ENCODE measurements at places on chromosomes 4 and X. TPM values are rescaled to one million over a fixed set of nuclear protein-coding genes. Genes with fewer than 3 reads are reported as not detected.

- no peaks in the 10 kb centered on the region for H3K27me3 ChIP-seq
- H3K4me1 ChIP-seq = no peaks in the 10 kb centered on the region
- no peak for DNase-seq
These were observed 3.4 kb downstream of the AIFM1 start for GRCh38 chrX:130162094-130162735.

GRCh38 chr4:40305328-40306170 lies 29.6 kb upstream of the CHRNA9 start:
- no peaks in the 10 kb centered on the region for H3K27me3 ChIP-seq
- no peaks in the 10 kb centered on the region for H3K4me1 ChIP-seq
- no peak for DNase-seq
- no peak overlapping the region for H3K4me3 ChIP-seq
- H3K27ac ChIP-seq = no peak overlapping the region

Gene CSN1S1
- not detected for total RNA-seq

Gene TAF7L
- 0.33 TPM for total RNA-seq

DNA sequence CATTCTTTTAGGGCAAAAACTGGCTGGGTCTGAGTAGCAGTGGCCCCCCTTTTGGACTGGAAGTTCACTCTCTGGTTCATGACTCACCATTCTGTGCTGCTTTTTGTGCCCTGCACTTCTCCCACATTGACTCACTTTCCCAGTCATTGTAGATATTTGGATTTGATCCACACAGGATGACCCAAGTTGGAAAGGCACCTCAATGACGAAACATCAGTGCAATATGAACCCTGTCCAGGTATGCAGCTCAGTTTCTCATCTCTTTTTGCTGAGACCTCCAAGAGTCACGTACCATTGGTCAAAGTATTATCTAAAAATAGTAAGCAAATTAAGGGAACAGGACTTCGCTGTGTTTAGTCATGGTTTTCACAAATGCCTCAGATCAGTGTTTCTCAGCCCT lies 92.7 kb downstream of the CBLL2 start:
- no peak overlapping the region for H3K4me3 ChIP-seq
- no peaks in the 10 kb centered on the region for H3K36me3 ChIP-seq

Gene GLOD5
- total RNA-seq = not detected

- no peak for DNase-seq
- no peak overlapping the region for H3K4me3 ChIP-seq
- H3K27ac ChIP-seq = no peak overlapping the region
- H3K36me3 ChIP-seq = no peaks in the 10 kb centered on the region
These were observed 220.3 kb upstream of the SFRP2 start for GRCh38 chr4:154009191-154009590.

DNA sequence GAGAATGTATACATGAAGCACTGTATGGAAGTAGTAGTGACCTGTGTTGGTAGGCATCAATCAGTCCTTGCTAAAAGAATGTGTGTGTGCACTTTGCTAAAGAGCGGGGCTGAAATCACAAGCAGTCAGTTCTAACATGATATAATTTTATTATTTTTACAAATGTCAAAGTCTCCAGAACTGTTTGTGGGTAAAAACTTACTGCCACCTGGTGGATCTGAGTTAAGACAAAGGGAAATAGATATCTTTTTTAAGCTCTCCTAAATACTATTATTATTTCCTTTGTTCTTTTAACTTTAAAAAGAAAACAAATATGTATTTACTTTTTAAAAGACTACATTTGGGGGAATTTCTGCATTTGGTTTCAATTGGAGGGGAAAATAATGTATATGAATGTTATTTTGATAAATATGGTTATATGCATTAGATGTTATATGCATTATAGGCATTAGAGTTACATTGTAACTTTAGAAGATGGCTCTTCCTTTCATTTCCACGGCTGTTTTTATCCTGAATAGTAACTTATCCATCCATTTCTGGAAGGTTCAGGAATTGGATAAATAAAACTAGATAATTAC lies 7.8 kb upstream of the CLOCK start:
- no peaks in the 10 kb centered on the region for H3K36me3 ChIP-seq
- no peak overlapping the region for H3K4me3 ChIP-seq
- peaks cover under 1% of the 10 kb centered on the region for H3K4me1 ChIP-seq
- no peak overlapping the region for H3K27ac ChIP-seq
- peak; percentile 46 for DNase-seq
- no peaks in the 10 kb centered on the region for H3K27me3 ChIP-seq

DNA sequence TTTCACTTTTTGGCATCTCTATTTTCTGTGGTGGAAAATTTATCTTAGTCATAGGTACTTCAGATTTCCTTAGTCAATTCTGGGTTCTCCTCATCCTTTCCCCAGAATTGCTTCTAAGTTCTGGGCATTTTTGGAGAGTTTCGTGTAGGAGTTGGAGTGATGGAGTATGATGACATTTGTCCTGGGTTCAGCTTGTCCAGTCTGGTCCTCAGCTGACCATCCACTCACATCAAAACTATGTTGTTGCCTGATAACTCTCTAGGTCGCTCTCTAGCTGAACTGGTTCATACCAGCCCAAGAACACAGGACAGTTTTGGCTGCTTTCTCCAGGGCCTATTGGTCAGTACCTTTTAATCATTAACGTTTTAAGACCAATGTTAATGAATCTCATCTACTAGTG lies 13.2 kb downstream of the PTTG2 start:
- H3K27me3 ChIP-seq = no peaks in the 10 kb centered on the region
- no peak for DNase-seq
- H3K27ac ChIP-seq = no peak overlapping the region
- H3K4me1 ChIP-seq = peaks cover under 1% of the 10 kb centered on the region
- H3K36me3 ChIP-seq = no peaks in the 10 kb centered on the region
- no peak overlapping the region for H3K4me3 ChIP-seq

DNA sequence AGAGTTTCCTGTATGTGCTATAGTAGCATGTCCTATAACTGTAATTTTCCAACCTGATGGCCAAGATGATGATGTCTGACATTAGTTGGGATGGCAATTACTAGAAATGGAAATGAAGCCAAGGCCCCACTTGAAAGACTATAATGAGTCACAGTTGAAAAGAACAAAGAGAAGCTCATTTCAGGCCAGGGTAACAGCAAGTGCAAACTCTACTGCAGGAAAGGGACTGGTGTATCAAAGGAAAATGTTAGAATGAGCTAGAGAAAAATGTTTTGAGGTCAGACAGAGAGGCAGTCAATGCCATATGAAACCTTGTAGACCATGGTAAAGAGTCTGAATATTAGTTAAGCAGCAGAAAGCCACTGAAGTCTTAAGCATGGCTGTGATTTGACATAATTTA lies 146.2 kb upstream of the SH3RF1 start:
- no peak overlapping the region for H3K4me3 ChIP-seq
- DNase-seq = no peak
- H3K27me3 ChIP-seq = no peaks in the 10 kb centered on the region

- no peak overlapping the region for H3K4me3 ChIP-seq
- H3K27ac ChIP-seq = no peak overlapping the region
- DNase-seq = peak; percentile 22
- no peaks in the 10 kb centered on the region for H3K36me3 ChIP-seq
These were observed 141.4 kb downstream of the TLL1 start for GRCh38 chr4:166014411-166014810.

Gene DMRTC1
- not detected for total RNA-seq

Gene XAGE2
- total RNA-seq = not detected

DNA sequence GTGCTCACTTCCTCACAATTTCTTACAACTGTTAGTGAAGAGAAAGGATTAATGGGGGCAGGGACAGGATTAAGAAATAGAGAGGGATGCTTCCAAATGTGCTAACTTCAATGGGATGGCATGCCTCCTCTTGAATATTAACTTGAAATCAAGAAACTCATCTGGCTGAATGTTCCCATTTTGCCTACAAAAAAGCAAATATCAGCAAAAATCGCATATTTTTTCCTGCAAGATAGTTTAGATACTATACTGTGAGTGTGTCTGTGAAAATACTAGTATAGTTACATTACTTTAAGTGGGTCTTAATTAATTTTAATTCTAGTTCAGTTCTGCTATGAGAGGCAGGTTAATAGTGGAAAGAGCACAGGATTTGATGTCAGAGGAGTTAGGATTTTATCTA lies 4.9 kb downstream of the PAICS start:
- no peaks in the 10 kb centered on the region for H3K4me1 ChIP-seq
- no peaks in the 10 kb centered on the region for H3K27me3 ChIP-seq
- H3K4me3 ChIP-seq = no peak overlapping the region

Gene DHX15
- total RNA-seq = 105 TPM

- no peak overlapping the region for H3K27ac ChIP-seq
- H3K36me3 ChIP-seq = no peaks in the 10 kb centered on the region
- DNase-seq = no peak
- no peaks in the 10 kb centered on the region for H3K27me3 ChIP-seq
These were observed 179.6 kb downstream of the TMA16 start for GRCh38 chr4:163673848-163674697.

Gene PARM1
- total RNA-seq = 0.77 TPM

- H3K4me3 ChIP-seq = no peak overlapping the region
- H3K4me1 ChIP-seq = peaks cover 2% of the 10 kb centered on the region
- no peaks in the 10 kb centered on the region for H3K36me3 ChIP-seq
- H3K27ac ChIP-seq = no peak overlapping the region
These were observed 20.5 kb upstream of the ASB5 start for GRCh38 chr4:176289561-176289960.

Gene TLR2
- total RNA-seq = 0.77 TPM

- no peak overlapping the region for H3K27ac ChIP-seq
- DNase-seq = no peak
- H3K4me3 ChIP-seq = no peak overlapping the region
- no peaks in the 10 kb centered on the region for H3K4me1 ChIP-seq
These were observed 136.6 kb downstream of the NEXMIF start for GRCh38 chrX:74788545-74789086.

Gene UGT2A1
- total RNA-seq = not detected

All from fibroblast of lung (primary cell).